ENCODE measurements at places on chromosomes 2 and 18.

- DNase-seq, result no peak
Measured at GRCh38 chr2:133416736-133417135, 151.5 kb downstream of the NCKAP5 start.

GRCh38 chr2:72917877-72918553, 696 bp downstream of the EMX1 start:
- DNase-seq, result no peak

DNA sequence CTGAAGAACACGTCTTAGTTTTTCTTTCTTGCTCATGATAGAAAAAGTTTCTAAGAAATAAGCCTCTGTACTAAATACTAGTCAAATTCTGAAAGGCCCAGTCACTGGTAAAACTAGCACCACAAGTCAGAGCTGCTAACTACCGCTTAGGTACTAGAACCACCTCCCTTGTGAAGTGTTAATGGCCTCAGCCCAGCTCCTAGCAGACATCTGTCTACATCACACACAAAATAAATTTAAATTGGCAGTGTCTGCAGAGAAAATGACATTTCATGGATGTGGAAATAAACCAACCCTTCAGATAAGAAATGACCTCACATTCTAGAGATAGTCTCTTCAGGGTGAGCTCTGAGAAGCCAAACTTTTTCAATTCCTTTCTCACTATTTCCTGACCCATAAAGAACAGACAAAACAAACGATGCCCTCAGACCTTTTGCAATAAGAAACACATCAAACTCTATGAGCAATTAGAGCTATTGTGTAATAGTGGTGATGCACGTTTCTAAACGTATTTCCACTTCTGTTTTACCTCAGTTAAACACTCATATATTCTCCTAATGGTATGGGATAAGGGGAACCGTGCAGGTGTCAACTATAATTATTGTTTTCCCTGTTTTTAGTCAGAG, 70.3 kb upstream of the DSG1 start:
- no peak for DNase-seq

DNA sequence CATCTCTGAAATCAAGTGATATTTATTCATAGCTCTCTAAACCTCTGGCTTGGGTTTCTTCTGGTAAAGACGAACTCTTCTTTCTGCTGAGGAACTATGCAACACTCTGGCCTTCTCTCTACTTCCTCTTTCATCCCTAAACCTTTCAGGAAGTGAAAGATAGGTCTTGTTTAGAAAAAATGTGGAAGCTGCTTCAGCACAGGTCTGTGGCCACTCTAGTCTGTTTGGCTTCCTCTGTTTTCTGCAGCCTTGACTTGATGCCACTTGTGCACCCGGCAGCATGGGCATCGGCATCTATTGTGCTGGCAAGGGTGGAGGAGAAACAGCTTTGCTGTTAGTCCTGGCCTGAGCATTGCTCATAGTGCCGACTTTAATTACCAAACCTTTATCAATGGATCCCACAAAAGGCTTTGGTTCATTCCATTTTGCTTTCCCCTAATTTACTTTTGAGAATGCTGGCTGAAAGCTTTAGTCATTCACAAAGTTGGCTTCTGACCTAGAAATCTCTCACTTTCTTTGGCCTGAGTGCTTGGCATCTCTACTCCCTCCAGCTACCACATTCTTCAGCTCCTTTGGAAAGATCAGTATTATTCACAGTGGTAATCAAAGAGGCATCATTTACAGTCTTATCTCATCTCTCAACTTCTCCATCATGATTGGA, 32.0 kb upstream of the GPR39 start:
- DNase-seq, result no peak

All from stimulated activated CD8-positive, alpha-beta memory T cell treated with anti-CD3 and anti-CD28 coated beads, Interleukin-4, amount 100 ng/mL, for 1 hour (primary cell).